ENCODE measurements at places on chromosomes 12 and 14.

DNA sequence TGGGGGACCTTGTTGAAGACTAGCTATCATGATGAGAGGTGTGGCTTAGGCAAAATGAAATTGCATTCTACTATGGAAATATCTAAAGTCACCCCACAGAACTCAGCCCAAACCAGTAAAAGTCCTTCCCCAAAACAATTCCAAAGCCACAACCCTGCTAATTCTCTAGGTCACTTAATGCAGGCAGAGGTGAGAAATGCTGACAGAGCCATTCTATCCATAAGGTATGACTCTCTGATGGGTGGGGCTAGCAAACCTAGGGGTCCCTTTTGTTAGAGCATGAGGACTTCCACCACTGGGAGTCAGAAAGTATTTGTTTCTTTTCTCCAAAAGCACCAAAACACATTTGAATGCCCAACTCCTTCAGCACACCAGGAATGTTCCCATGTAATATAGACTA lies 12.7 kb upstream of the BMP4 start:
- DNase-seq, result no peak

- DNase-seq, result peak; percentile 22
Observed at GRCh38 chr14:89844508-89844907, 110.0 kb downstream of the EFCAB11 start.

DNA sequence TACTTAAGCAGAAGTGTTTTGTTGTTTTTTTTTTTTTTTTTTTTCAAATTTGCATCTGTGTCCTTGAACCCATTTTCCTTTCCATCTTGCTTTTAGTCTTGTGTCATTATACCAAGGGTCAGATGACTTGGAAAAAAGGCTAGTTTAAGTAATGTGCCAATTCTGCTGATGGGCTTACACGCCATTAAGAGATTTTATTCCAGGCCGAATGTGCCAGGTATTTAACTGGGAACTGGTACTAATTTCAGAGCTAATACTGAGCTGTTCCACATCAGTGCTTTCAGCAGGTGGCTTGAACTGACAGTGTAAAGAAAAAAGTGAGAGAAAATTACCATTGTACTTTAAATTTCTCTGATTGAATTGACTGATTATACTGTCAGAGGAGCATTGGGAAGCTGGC lies 224.9 kb downstream of the NPAS3 start:
- no peak for DNase-seq

DNA sequence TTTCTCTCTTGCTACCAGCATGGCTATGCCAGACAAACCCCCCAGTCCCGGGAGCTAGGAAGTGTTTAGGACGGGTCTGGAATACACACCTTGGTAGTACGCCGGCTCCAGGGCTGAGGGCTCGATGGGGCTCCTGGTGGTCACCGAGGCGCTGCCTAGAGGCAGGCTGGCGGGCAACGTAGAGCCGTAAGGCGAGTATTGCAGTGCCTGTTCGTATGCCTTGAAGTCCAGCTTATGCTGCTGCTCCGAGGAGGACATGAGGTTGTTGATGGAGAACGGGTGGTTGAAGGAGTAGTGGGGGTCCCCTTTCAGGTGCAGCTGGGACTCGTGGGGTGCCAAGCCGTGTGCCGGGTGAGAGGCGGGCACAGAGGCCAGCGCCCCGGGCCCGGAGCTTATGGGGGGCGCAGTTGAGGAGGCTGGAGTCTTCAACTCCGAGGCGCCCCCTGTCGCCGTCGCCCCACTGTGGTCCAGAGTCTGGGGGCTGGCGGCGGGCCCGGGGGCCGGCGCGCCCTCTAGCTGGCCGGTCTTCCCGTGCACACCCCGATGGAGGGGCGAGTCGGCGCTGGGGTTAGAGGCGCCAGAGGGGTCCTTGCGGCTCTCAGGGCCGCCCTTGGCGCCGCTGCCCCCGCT lies 3.6 kb downstream of the FOXA1 start:
- no peak for DNase-seq

DNA sequence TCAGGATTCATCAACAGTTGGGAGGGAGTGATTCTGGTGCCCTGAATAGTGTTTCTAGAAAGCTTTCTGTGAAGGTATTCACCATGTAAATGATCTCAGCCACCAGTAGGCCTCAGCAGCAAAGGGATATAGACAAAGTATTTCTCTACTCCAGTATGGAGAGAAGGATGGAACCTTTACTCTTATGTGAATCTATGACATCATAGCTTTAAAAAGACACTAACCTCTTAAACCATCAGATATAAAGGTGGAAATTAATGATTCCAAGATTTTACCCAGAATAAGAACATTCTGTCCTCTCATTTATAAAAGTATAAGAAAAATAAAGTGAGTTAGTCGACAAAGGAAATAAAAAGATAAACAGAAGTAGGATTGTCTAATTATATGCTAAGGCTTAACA lies 4.6 kb downstream of the GPR65 start:
- DNase-seq, result no peak

DNA sequence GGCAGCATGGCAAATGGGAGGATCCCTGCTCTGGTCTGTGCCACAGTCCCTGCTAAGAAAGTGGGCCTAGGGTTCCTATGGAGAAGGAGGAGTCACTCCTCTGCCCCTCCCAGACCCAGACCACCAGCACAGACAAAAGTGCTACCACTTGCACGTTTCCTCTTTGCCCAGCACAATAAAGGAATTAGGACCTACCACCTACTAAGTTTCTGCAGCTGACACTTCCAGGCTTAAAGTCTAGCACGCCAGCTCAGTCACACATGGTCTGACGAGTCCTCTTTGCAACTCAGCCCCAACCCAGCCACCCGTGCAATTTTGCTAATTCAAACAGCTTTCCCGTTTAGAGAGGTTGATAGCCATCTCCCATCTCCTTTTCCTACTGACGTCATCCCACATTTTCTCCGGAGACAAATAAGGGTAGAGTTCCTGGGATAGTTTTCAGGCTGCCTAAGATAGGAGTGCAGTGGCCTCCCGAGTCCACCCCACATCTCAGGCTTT lies 66.2 kb upstream of the PTGR2 start:
- DNase-seq, result peak; percentile 93

- no peak for DNase-seq
Observed at GRCh38 chr14:91108941-91109611, 4.8 kb upstream of the DGLUCY start.

- DNase-seq, result no peak
Observed at GRCh38 chr14:104638190-104638589, 33.6 kb upstream of the TMEM179 start.

DNA sequence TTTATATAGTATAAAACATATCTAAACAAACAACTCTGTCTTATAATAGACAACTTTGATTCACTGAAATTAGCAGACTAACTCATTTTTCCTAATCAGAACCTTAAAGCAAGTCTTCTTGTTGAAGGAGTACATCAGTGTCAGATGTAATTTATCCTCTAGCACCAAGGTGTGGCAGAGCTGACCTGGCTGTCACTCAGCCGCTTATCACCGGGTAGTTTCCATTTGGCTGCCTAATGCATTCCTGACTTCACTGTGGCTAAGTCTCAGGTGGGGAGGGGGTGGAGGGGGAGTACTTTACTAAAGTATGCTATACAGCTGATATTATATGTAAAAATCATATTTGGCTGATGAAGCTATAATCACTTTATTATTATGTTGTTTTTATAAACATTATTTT lies 339.9 kb upstream of the RGS6 start:
- no peak for DNase-seq

- no peak for DNase-seq
Observed at GRCh38 chr12:118494776-118495175, 118.4 kb downstream of the SUDS3 start.

DNA sequence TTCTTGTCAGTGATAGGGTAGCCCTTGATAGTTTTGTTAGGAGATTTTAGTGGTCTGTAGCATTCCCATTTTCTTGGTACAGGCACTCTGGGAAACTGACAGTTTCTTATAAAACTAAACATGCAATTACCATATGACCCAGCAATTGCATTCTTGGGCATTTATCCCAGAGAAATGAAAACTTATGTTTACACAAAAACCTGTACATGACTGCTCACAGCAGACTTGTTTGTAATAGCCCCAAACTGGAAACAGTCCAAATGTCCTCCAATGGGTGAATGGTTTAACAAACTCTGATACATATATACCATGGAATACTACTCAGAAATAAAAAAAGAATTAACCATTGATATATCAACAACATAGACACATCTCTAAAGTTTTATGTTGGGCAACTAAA lies 75.5 kb downstream of the BORCS5 start:
- DNase-seq, result peak; percentile 96

- DNase-seq, result peak; percentile 60
Observed at GRCh38 chr12:91361864-91362263, 179.2 kb upstream of the DCN start.

DNA sequence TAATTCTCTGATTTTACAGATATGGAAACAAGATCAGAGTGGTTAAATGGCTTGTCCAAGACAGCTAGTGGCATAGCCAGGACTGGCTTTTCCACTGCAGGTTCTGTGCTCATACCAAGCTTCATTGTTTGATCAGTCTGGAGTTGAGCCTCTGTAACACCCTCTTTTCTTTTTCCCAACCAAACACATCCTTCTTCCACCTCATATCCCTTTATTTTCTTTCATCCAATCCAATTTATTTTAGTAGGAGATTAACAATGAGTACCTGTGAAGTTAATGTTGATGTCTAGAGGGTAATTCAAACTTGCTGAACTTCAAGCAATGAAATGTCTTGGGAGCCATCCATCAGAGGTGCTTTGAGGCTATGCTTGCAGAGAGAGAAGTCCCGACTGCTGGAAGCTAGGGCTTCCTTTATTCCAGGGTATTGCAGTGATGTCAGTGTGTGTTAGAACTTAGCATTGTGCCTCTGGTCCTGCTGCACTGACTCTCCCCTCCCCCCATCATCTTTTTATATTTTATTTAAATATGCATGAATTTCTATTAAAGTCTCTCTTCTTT lies 452.1 kb upstream of the PDE3A start:
- no peak for DNase-seq

GRCh38 chr12:71947645-71948105 lies 9.0 kb downstream of the TPH2 start:
- peak; percentile 86 for DNase-seq
